ENCODE measurements at places on chromosomes 11 and 22.
A peak's percentile ranks its signal among the peaks of the same experiment; 100 is the strongest.

- DNase-seq: no peak
These were observed 116.6 kb downstream of the MRTFA start for GRCh38 chr22:40519948-40520331.

DNA sequence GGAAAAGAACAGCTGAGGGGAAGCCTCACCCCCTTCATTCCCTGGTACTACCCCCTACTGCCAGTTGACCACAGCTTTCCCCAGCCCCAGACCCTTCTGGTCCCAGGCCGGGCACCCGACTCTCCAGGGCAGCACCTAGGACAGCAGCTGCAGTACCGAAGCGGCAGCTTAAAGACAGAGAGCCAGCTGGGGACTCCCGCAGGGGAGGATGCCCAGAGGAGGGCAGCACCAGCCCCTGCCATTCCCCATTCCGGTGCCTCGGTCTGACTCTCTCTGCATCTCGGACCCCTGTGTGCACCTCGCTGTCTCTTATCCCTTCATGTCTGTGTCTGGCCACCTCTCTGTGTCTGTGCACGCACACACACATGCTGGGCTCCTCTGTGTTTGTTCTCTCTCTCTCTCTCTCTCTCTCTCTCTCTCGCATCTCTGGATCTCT lies 9.4 kb downstream of the IGSF9B start:
- no peak for DNase-seq

DNA sequence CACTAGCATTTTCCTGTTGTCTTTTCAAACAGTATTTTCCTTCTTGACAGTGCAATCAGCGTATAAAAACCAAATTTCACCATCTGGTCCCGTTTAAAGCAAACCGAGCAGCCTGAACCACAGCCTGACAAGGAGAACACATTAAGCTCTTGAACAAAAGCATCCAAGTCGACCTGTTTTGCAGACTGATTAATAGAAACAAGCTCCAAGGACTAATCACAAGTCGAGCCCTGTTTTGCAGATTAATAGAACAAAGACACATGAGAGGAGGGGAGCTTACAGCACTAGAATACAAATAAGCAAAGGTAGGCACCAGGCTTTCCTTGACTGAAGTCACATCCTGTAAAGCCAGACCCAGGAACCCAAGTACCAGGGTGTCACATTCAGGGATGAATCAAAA lies 104.8 kb downstream of the MPPED2 start:
- no peak for DNase-seq

DNA sequence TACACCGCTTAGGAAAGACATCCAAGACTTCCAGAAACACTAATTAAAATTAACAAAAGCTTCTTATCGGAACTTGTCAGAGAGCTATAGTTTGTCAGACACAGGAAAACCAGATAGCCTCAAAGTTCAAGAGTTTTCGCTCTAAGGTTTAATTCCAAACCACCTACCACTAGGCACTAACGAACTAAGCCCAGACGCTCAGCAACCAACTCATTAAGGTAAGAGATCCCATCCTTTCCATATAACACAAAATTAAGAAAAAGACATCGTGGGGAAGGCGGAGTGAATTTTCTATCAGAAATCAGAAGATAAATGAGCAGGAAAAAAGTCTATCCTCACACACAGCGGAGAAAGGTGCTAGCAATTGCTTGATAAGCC lies 382 bp downstream of the IMMP1L start:
- DNase-seq: peak; percentile 72

- no peak for DNase-seq
These were observed 33.3 kb upstream of the RAB1B start for GRCh38 chr11:66235141-66235540.

- no peak for DNase-seq
These were observed 195.2 kb downstream of the CTTN start for GRCh38 chr11:70593446-70593983.

- DNase-seq: peak; percentile 60
These were observed 4.1 kb upstream of the FAM83F start for GRCh38 chr22:39990686-39991085.

DNA sequence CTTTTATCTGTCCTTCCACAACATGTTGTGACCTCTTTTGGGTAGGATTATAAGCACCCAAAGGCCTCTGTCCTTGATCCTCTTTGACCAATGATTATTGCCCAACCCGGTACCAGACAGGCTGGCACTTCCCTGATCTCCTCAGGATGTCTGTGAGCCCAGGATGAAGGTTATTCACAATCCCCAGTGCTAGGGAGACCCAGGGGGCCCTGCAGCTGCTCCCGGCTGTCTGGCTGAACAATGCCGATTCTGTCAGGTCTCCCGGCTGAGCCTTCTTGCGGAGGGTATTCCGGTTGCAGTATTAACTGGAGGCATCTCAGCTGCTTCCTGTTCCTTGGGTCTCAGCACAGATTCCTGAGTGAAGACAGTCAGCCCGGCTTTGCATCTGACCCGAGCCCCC lies 71.2 kb upstream of the CDON start:
- no peak for DNase-seq

- no peak for DNase-seq
These were observed 24.6 kb downstream of the TRAF6 start for GRCh38 chr11:36485298-36486002.

DNA sequence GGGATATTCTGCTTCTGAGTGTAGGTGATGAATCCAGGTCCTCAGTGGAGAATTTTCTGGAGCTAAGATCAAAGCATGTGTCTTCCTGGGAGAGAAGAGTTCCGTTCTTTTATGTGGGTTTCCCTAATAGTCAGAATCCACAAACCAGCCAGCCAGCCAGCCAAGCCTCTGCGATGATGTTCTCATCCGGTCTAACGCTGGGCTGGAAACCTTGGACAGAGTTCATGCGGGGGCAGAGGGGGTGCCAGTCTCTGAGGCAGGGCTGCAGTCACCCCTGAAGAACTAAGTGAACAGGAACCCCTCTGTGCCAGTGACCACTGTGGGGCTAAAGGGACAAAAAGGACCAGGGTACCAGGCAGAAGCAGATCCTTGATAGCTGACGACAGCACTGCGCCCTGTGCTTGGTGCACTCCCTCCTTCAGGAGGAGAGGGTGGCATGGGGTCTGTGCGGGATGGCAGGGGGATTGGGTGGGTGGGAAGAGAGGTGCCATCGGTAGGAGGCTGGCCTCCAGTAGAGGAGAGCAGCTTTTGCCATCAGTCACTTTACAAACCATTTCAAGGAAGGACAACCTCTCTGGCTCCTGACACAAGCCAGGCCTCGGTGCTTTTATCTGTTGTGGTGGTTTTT lies 27.1 kb downstream of the ADAMTS15 start:
- no peak for DNase-seq

- DNase-seq: no peak
These were observed 397 bp upstream of the CD44 start for GRCh38 chr11:35138606-35138942.

- no peak for DNase-seq
These were observed 12.0 kb downstream of the BRD1 start for GRCh38 chr22:49815641-49816091.

- DNase-seq: no peak
These were observed 346.0 kb upstream of the PLET1 start for GRCh38 chr11:112606656-112607055.

Measured in erythroblast (primary cell).